ENCODE measurements at places on chromosomes 16 and 17.

GRCh38 chr16:49495596-49496355 is 122.2 kb downstream of the C16orf78 start:
- DNase-seq = no peak

DNA sequence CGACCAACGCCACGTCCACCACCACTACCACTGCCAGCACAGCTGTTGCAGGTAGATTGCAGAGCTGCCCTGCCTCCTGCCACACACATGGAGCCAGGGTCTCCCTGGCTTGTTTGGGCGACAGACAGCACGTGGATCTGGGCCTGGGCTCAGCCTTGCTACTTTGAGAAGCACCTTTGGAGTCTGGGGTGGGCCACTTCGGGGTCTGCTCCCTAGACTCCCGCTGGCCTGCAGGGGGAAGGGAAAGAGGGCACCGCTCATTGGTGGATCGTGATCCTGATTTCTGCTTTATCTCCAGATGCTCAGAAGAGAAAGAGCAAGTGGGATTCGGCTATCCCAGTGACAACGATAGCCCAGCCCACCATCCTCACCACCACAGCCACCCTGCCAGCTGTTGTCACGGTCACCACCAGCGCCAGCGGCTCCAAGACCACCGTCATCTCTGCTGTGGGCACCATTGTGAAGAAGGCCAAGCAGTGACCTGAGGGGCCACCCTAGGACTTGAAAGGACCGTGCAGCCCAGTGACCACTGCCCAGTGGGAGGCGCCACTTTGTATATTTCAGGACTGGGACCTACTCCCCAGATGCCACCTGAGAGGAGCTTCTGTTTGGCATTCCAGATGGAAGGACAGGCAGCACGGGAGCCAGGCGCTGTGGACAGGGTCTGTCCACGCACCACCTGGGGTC is 15.1 kb upstream of the ITGB4 start:
- DNase-seq = no peak

GRCh38 chr17:75130632-75131277 is 787 bp downstream of the NT5C start:
- no peak for DNase-seq

GRCh38 chr17:36498560-36499300 is 12.2 kb downstream of the ZNHIT3 start:
- no peak for DNase-seq

GRCh38 chr16:89557690-89558490 is 2.6 kb upstream of the RPL13 start:
- DNase-seq = no peak

GRCh38 chr17:14437176-14437575 is 136.3 kb downstream of the HS3ST3B1 start:
- DNase-seq = no peak

- no peak for DNase-seq
Measured at GRCh38 chr17:35001549-35001948, 21.2 kb downstream of the LIG3 start.

- DNase-seq = no peak
Measured at GRCh38 chr16:71412270-71413160, 29.3 kb downstream of the TLE7 start.

DNA sequence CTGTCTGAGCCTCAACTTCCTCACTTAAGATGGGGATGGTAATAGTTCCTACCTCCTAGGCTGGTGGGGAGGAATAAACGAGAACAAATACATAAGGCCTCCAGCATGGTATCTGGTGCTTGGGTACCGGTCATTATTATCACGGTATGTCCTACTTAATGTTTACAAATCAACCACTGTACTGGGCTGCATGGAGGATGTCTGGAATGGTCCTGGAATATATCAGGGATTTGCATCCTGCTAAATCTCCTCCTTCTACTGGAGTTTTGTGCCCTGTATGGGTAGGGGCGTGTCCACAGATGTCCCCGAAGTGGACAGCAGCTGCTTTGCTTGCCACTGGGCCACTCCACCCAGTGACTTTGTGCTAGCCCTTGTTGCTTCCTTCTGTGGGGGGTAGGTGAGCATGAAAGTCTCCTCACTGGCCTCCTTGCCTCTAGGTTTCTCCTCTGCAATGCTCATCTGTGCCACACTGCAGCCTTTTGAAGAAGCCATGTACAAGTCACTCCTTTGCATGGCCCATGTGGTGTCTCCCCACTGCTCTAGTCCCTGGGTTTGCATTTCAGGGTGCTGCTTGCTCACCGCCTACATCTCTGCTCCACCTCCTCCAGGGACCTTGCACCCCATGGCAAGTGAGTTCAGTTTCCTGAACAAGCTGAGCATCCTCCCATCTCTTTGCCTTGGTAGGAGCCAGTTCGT is 2.2 kb upstream of the CMIP start:
- DNase-seq = no peak

DNA sequence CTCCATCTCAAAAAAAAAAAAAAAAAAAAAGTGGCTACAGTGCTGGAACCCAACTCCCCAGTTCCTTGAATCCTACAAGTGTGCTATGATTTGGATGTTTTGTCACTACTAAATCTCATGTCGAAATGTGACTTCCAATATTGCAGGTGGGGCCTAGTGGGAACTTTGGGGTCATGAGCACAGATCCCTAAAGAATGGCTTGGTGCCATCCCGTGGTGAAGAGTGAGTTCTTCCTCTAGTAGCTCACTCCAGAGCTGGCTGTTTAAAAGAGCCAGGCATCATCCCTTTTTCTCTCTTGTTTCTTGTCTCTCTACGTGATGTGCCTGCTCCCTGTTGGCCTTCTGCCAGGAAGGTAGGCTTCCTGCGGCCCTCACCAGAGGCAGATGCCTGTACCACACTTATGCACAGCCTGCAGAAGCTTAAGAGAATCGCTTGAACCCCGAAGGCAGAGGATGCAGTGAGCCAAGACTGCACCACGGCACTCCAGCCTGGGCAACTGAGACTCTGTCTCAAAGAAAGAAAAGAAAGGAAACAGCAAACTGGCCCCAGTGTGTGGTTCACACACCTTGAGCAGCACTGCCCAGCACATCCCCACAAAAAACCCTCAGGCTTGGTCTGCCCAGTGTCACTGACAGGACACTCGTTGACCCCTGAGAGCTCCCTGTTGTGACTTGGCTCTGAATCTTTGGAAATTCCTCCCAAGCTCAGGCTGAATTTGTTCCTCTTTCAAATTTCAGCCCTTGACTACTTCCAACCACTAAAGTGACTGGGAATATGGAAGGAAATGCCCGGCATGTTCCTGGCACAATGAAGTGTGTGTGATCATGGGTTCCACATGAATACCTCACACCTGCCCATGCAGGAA is 3.1 kb downstream of the MT1E start:
- DNase-seq = no peak

GRCh38 chr17:15031975-15032374 is 233.2 kb downstream of the PMP22 start:
- DNase-seq = no peak

GRCh38 chr17:29143894-29144293 is 36.3 kb downstream of the MYO18A start:
- no peak for DNase-seq

GRCh38 chr17:77515227-77515626 is 374.5 kb downstream of the SEC14L1 start:
- DNase-seq = no peak

DNA sequence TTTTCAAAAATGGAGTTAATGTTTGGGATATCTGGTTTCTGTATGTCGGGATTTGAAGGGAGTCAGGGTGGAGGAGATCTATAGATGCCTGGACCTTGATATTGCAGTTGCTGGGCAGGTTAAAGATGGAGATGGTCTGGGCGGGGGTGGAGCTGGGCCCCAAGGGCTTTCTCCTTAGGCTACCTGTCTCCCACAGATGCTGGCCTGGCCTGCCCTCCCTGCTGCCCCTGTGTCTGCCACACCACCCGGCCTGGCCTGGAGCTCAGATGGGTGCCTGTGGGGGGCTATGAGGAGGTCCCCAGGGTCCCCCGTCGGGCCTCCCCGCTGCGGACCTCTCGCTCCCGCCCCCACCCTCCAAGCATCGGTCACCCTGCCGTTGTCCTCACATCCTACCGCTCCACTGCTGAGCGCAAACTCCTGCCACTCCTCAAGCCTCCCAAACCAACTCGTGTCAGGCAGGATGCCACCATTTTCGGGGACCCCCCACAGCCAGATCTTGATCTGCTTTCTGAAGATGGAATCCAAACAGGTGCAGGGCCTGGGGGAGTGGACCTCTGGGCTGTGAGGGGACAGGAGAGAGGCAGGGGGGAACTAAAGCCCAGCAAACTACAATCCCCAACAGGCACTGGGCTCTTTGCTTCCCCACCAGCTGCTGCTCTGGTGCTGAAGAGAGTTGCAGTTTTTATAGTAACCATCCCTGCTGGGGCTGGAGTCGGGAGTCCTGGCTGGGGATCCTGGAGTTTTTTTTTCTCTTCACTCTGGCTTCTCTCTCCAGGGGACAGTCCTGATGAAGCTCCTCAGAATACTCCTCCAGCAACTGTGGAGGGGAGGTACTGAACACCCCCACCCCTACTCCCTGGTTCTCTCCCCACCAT is 2.9 kb downstream of the ARHGEF15 start:
- no peak for DNase-seq

DNA sequence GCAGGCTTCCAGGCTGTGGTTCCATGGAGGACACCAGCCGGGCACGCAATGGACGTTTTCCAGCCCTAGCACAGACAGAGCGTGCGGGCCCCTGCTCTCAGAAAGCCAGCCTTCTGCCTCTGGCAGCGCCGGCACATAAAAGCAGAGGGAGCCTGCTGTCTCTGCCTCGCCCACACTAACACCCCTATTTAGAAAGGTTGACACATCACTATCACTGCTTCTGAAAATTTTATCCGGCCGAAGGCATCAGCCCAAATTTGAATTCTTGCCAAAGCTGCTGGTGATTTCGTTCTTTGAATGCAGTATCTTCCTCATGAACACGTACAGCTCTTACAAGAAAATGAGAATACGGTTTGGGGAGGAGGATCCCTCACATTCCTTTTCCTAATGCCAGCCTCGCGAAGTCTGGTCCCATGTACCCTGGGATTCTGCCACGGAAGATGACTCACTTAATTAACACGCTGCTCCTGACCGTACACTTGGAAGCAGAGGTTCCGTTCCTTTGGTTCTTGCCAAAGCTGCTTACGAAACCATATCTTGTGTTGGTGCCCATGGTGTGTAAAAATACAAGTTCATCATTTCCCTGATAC is 1.3 kb upstream of the RAB11FIP3 start:
- DNase-seq = no peak

DNA sequence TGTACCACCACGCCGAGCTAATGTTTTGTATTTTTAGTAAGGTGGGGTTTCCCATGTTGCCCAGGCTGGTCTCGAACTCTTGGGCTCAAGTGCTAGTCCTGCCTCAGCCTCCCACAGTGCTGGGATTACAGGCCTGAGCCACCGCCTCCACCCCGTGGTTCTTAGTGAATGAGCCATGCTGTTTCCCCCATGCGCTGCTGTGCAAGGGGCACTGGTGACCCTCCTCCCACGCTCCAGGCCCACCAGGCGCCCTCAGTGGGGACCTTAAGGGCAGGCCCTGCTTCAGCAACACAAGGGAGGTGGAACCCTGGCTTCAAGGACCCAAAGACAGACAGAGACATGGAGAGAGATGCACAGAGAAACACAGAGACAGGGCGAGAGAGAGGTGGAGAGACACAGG is 15.4 kb upstream of the NUDT16L1 start:
- no peak for DNase-seq

- no peak for DNase-seq
Measured at GRCh38 chr17:6684460-6684783, 28.7 kb downstream of the SLC13A5 start.

DNA sequence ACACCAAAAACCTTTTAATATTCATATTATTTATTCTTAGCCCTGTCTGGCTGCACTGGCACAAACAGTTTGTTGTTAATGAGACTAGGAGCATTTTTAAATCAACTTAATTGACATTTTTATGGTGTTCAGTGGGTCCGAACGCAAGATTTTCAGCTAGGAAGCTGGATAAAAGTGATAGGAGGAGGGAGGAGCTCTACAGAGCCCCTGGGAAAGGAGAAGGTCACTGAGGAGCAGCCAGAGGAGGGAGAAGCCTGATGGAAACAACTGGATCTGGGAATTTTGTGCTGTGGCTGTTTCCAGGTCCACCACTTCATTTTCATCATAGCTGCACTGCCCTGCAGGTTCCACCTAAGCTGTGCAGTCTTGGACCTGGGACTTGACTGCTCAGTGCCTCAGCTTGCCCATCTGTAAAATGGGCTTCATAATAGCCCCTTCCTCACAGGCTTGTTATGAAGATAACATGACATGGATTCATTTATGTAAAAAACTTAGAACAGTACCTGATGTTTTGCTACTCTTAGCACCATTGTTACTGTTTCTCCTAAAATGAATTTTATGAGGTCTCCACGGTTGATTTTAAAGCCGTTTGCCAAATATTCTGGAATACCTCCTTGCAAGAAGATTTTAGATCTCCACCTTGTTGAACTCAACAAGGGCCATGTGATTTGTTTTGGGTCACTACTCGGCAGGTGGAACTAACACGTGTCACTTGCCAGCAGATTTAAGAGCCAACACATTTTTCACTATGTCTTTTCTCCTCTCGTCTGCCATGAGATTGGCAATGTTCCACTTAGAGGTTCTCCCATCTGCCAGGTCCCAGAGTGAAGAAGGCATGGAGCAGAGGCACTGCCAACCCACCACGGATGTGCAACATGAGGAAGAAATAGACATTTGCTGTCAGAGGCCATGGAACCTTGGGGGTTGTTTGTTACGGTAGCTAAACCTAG is 18.7 kb upstream of the GRIN2A start:
- no peak for DNase-seq

- peak; percentile 85 for DNase-seq
Measured at GRCh38 chr17:2087597-2088211, 32.8 kb downstream of the HIC1 start.

GRCh38 chr17:57110579-57111325 is 25.7 kb downstream of the AKAP1 start:
- no peak for DNase-seq

DNA sequence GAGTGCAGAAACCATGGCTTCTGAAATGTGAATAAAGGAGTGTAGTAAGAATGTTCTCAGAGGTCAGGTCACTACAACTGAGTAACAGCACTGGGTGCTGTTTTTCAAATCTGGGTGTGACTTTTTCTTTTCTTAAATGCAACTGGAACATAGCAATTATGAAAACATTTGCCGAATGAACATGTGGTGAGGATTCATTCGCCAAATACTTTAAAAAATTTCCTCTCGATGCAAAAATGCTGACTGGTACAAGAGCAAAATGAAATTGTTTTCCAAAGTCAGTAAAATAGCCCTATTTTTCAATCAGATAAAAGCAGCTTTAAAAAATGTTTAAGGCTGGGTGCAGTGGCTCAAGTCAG is 18.6 kb downstream of the ZDHHC7 start:
- DNase-seq = no peak

DNA sequence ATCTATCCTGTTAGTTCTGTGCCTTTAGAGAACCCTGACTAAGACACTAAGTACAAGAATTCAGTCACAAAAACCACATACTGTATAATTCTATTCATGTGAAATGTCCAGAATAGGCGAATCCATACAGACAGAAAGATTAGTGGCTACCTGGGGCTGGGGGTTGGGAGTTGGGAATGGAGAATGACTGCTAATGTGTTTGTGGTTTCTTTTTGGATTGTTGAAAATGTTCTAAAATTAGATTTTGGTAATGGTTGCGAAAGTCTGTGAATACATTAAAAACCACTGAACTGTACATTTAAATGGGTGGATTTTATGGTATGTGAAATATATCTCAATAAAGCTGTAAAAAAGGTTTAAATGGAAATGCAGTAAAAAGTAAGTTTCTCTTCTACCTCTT is 80.4 kb upstream of the AKTIP start:
- no peak for DNase-seq

Measured in SIG-M5 (cell line).